Hair follicular keratinocyte (primary cell): ENCODE measurements at places on chromosomes 1 and 21. TPM values are rescaled to one million over a fixed set of nuclear protein-coding genes. Genes with fewer than 3 reads are reported as not detected.

CA6 gene
- total RNA-seq, result not detected in 2 replicates

IGFN1 gene
- total RNA-seq, result not detected in 2 replicates

SAMSN1 gene
- not detected in 2 replicates for total RNA-seq

SLAMF1 gene
- total RNA-seq, result not detected in 2 replicates
